NCI-H774 (cell line): ENCODE measurements at places on chromosomes 16 and 17.

DNA sequence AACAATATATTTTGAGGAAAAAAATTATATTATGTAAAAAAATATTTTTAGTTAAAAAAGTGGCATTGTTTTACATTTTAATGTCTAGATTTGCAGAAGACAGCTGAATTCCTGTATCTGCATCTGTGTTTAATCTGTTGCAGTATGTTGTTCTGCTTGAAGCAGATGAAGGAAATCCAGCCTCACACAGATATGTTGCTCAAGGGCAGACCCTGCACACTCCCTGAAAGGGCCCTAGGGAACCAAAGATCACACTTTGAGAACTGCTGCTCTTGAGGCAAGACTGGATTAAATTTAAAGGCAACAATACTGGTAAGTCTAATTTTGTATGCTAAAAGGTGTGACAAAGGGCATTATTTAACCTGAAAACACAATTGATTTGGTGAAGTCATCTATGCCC is 16.4 kb upstream of the SLC6A4 start:
- no peak for DNase-seq

DNA sequence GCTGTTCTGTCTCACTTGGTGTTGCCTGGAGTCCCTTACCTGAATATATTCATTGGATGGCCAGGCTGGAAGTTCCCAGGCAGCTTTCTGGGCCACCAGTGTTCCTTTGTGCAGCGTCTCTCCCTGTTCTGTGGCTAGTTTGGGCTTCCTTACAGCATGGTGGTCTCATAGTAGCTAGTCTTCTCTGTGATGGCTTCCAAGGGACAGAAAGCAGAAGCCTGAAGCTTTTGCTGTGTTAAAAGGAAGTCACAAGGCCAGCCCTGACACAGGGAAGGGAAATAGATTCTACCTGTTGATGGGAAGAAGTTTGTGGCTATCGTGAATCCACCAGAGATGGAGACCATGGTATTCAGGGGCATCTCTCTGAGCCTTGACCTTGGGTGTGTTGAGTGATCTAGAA is 34.6 kb downstream of the PLCG2 start:
- DNase-seq: no peak

DNA sequence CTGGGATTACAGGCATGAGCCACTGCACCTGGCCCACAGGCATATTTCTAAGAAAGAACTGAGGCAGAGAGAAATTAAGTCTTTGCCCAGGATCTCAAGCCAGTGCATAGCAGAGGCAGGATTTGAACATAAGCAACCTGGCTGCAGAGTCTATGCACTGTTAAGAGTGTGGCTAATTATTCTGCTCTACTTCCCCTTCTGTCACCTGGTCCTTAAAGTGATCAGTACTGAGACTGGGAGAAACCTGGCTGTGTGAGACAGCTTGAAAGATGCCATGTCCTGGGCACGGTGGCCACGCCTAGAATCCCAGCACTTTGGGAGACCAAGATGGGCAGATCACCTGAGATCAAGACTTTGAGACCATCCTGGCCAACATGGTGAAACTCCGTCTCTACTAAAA is 58.1 kb downstream of the IQCK start:
- DNase-seq: no peak

GRCh38 chr17:58332778-58333735 is 4.5 kb upstream of the TSPOAP1 start:
- no peak for DNase-seq

GRCh38 chr17:17569691-17570090 is 21.8 kb downstream of the PEMT start:
- DNase-seq: no peak

DNA sequence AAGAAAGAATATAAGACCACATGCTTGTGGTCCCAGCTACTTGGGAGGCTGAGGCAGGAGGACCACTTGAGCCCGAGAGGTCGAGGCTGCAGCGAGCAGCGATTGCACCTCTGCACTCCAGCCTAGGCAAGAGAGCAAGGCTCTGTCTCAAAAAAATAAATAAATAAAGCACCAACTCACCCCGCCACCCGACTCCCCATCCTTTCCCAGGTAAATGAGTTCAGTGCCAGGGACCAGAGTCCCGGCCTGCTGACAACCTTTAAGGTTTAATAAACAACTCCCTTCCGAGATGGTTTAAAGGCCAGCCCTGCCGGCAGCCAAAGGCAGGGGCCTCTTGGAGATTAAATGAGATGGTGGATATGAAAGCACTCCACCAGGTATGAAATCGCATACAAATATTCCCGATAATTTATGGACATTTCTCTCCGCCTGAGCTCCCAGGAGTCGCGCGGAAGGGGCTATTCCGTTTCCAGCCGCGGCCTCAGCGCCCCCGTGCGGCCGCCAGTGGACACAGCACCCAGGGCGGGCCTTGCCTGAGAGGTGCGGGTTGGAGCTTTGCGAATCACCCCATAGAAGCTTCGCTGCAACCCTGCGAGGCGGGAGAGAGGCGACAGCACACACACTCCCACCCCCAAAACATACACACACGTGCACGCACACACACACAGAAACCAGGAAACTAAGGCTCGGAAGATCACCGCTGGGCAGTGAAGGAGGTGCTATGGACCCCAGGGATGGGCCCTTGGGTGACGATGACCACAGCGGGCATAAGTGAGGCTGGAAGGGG is 4.0 kb upstream of the RPL38 start:
- DNase-seq: peak; percentile 78

DNA sequence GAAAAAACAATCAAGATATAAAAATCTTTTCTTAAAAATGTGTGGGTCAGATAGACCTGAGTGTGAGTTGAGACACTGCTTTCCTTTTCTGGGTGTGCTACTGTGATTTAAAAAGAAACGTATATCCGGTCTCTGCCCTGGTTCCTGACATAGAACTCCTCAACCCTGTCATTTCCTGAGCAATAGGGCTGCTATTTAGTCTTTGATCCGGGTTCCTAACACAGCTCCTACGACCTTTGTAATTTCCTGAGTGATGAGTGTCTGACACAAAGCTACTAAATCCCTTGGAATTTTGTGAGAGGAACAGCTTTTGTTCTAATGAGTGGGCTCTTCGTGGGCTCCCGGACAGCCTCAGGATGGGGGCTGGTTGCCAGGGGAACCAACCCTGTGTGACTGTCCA is 93.9 kb upstream of the FA2H start:
- DNase-seq: no peak

DNA sequence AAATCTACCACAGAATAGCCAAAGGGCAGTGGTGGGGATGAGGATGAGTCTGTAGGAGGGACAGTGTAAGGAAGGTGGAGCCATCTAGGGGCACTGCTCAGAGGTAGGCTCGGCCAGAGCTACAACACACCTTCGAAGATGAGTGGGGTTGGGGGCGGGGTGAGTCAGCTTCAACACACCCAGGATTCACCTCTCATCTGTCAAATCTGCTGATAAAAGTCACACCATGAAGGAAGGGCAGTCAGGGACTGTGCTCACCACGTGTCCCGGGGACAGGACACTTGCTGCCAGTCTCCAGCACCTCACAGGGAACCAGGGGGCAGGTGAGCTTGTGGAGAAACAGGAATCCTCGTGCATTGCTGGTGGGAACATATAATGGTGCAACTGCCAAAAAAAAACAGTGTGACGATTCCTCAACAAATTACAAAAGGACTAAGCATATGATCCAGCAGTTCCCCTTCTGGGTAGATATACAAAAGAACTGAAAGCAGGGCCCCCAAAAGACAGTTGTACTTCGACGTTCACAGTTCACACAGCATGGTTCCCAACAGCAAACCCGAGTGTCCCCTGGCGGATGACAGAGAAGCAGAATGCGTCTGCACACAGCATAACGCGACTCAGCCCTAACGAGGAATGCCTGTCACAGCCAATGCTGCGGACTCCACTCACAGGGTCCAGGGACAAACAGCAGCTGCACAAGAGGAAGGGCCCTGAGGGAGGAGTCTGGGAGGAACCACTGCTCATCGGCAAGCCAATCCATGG is 133.1 kb downstream of the ANKRD11 start:
- DNase-seq: no peak

- no peak for DNase-seq
Measured at GRCh38 chr17:13425390-13425789, 176.3 kb downstream of the HS3ST3A1 start.

DNA sequence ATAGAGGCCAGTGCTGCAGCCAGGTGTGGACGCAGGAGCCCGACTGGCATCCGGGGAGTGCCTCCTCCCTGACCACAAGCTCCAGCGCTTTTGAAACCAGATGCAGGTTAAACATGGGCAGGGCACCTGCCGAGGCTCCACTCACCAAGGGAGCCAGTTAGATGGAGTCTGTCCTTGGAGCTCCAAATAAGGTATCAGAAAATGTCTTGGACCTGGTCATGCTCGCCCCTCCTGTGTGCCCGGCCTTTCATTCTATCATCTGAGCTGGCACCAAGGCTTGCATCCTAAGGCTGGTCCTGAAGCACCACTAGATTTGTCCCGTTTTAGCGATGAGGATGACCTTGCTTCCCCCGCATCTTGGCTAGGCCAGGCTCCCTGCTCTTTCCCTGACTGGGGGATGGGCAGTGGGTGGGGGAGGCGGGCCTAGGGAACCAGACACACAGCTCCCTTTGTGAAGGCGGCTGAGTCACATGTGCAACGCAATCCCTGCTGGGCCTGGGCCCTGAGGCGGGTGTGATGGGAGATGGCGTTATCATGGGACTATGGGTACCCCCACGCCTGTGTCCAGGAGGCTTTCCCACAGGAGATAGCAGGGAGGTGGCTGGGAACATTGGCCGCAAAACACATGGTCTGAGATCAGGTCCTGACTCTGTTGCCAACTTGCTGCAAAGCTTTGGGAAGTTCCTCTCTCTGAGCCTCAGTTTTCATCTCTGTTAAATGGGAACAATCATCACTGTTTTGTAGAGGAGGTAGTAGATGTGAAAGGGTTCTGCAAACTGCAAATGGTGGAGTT is 5.0 kb upstream of the ADGRG1 start:
- DNase-seq: no peak

- DNase-seq: no peak
Measured at GRCh38 chr17:42438600-42439567, 15.8 kb upstream of the CAVIN1 start.

- DNase-seq: no peak
Measured at GRCh38 chr17:79951361-79952264, 84.1 kb downstream of the TBC1D16 start.

- no peak for DNase-seq
Measured at GRCh38 chr16:20901068-20901435, 481 bp downstream of the LYRM1 start.

DNA sequence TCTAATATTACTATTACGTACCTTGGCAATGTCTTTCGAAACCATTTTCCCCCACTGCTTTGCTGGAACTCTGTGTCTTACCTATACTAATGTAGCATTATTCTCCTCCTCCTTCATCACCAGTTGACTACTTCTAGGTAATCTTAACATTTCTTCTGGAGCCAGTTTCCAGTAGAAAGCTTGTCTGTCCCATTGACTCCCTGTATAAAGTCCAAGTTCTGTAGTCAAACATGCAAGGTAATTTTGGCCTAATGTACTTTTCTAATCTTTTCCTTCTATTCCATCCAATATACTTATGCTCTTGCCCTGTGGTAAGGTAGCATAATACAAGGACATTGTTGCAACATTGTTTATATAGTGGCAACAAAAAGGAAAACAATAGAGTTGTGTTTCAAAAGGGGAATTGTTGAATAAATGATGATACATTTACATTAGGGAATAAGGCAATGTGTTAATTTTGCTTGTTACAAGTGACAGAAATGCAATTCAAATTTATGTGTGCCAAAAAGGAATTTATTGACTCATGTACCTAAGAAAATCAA is 27.9 kb downstream of the OMG start:
- no peak for DNase-seq

GRCh38 chr17:15981208-15981607 is 18.3 kb downstream of the ZSWIM7 start:
- no peak for DNase-seq

DNA sequence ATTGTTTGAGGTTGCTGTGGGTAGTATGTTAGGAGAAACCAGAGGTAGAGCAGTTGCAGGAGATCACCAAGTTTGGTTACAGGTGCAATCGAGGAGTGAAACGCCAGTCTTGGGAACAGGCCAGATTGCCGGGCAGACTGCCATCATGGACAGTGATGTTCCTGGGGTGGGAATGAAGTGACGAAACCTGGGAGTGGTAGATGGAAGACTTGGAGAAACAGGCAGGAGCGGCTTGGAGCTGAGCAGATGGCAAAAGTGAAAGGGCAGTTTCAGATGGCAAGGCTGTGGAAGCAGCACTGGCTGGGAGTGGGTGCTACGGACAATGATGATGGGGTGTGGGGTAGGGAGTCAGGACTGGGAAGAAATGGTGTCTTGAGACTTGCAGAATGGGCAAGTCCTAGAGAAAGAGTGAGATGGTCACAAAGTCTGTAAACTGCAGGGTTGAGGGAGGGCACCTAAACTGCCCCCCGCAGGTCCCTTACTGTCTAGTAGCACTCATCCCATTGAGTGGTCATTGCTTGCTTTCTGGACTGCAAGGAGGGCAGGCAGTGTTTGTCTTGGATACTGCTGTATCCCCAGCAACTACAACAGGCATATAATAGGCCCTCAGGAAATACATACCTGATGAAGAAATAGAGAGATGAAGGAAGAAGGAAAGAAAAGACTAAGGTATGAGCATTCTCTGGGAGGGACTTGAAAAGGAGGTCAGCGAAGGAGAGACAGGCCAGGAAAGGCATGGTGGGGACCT is 29.5 kb upstream of the ULK2 start:
- no peak for DNase-seq

DNA sequence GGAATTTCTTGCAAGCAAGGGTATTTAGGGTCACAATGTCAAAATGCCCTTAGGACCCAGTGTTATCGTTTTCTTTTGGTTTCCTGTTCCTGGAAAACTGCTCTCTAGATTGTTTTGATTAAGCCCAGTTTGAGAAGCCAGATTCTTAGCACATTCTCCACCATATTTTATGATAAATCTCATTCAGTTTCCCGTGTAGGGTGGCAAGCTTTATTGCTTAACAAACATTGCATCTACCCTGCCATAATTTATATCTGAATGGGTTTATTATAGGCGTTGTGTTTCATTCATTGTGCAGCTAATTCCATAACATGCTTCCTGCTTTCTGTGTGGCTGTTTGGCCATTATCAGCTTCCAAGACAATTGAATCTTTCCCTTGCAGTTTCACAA is 389.1 kb upstream of the DYNLRB2 start:
- DNase-seq: no peak

DNA sequence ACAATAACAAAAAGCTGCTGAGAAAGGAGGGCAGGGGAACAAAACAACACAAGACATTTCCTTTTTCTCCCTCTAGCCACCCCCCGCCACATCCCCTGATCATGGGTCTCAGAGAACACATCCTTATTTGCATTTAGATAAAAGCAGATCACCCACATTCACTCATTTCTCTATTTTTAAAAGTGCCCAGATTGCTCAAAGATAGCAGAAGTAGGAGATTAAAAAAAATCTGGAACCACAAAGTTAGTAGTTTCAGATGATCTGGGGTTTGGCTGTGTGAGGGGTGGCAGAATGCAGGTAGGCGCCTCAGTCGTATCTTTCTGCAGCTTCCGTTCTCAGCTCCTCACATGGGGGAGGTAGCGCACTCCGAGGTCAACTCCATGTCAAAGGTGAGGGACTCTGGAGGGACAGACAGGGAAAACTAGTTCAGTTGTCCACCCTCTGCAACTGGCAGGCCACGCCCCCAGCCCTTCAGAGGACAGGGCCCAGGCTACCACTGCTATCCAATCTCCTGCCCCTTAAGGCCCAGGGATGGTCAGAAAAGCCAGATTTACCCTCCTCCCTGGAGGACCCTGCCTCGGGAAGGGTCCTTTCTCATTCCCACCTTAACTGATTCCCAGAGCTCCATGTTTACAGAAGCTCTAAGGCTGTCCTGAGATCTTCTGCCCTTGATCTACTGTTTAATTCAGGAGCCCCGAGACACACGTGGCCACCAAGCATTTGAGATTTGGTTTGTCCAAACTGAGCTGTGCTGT is 27.3 kb downstream of the STAT5A start:
- DNase-seq: no peak

GRCh38 chr17:83201206-83202001 is 122.0 kb downstream of the METRNL start:
- no peak for DNase-seq

GRCh38 chr17:78396441-78397337 is 18.2 kb downstream of the PGS1 start:
- peak; percentile 58 for DNase-seq
